ENCODE measurements at places on chromosomes 6 and 20.
A peak's percentile ranks its signal among the peaks of the same experiment; 100 is the strongest.

GRCh38 chr6:83536034-83536646 lies 23.8 kb downstream of the PRSS35 start:
- no peaks in the 10 kb centered on the region for H3K4me1 ChIP-seq
- peak; percentile 43 for DNase-seq
- H3K4me3 ChIP-seq: no peak overlapping the region
- peaks cover 9% of the 10 kb centered on the region for H3K27me3 ChIP-seq
- no peaks in the 10 kb centered on the region for H3K36me3 ChIP-seq

DNA sequence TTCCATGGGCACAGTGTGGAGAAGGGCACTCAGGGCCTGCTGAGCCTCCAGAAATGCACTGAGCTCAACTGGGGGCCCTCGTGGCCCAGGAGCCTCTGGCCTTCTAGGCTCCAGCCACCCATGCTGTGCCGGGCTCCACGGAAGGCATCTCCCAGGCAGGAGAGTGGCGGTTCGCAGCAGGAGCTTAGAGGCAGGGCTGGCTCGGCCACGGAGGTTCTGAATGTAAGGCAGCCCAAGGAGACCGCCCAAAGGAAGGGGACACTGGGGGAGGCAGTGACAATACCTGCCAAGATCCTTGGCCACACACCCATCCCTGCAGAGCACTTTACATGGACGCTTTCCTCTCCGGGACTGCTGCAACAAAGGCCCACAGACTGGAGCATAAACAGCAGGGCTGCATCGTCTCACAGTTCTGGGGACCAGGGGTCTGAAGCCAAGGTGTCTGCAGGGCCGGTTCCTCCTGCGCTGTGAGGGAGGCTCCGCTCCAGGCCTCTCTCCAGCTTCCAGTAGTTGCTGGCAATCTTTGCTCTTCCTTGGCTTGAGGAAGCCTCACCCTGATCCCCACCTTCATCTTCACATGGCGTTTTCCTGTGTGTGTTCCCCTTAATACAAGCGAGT lies 128.2 kb upstream of the CDH4 start:
- no peak overlapping the region for H3K4me3 ChIP-seq
- DNase-seq: no peak
- H3K27me3 ChIP-seq: peaks cover 3% of the 10 kb centered on the region
- H3K27ac ChIP-seq: no peak overlapping the region
- H3K36me3 ChIP-seq: no peaks in the 10 kb centered on the region

- no peak for DNase-seq
- H3K36me3 ChIP-seq: no peaks in the 10 kb centered on the region
- no peak overlapping the region for H3K4me3 ChIP-seq
- H3K27me3 ChIP-seq: peaks cover 9% of the 10 kb centered on the region
- no peaks in the 10 kb centered on the region for H3K4me1 ChIP-seq
- no peak overlapping the region for H3K27ac ChIP-seq
Observed at GRCh38 chr20:56299362-56299761, 50.8 kb downstream of the MC3R start.

DNA sequence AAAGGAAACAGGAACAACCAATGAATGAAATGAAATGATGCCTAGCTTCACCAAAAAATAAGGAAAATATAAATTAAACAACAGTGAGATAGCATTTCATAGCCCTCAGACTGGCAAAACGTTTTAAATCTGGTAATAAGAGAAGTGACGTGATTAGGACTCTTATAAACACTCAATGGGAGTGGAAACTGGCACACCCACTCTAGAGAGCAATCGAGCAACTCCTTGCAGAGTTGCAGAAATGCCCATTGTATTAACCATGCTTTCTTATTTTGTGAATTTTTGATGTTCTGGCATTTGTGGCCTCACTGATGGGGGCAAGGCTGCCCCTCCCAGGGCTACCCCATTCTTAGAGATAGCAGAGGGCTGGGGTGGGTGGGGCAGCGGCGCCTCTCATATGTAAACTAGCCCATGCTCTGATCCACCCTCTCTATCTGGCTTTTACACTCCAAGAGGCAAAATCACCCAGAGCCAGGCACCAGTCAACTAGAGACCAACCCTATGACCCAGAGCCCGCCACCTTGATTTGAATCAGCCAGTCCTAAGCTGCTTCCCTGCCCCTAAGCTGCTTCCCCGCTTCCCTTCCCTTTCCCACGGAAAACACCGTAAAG lies 6.4 kb upstream of the PNPLA1 start:
- H3K27me3 ChIP-seq: peaks cover 5% of the 10 kb centered on the region
- no peaks in the 10 kb centered on the region for H3K4me1 ChIP-seq
- DNase-seq: no peak
- no peak overlapping the region for H3K4me3 ChIP-seq
- H3K36me3 ChIP-seq: no peaks in the 10 kb centered on the region
- no peak overlapping the region for H3K27ac ChIP-seq

DNA sequence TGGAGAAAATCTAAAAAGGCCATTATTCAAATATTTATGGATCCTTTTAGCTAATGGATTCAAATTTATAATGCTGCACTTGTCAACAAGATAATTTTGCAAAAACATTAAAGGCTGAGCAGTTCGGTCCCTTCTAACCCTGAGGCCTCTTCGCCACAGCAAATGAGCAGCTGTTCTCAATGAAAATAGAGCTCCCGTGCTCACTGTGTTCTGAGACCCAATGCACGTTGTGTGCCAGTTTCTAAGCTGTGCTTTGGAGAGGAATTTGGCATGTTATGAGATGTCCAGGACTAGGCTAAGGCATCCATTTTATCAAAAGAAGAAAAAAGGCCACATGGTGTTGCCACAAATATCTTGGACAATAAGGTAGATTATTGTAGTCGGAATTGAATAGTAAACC lies 220.1 kb upstream of the TSHZ2 start:
- no peaks in the 10 kb centered on the region for H3K27me3 ChIP-seq
- no peak overlapping the region for H3K4me3 ChIP-seq
- no peaks in the 10 kb centered on the region for H3K36me3 ChIP-seq

DNA sequence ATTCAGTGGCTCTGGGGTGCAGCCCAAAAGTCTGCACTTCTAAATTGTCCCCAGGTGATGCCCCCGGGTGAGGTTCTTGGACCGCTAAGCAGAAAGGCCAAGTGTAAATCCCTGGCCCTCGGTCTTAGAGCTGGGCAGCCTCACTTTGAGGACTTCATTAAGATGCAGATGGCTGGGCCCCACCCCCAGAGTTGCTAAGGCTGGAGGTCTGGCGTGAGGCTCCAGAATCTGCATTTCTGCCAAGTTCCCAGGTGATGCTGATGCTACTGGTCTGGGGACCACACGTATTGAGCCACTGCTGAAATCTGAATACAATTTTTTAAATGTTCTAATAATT lies 735 bp upstream of the SLC23A2 start:
- no peak overlapping the region for H3K27ac ChIP-seq
- H3K4me1 ChIP-seq: peaks cover 12% of the 10 kb centered on the region
- H3K4me3 ChIP-seq: peak overlapping the region; percentile 75
- no peak for DNase-seq

- no peaks in the 10 kb centered on the region for H3K36me3 ChIP-seq
- H3K4me3 ChIP-seq: no peak overlapping the region
- H3K4me1 ChIP-seq: no peaks in the 10 kb centered on the region
- H3K27ac ChIP-seq: no peak overlapping the region
Observed at GRCh38 chr20:2643708-2644107, 8.7 kb upstream of the NOP56 start.

DNA sequence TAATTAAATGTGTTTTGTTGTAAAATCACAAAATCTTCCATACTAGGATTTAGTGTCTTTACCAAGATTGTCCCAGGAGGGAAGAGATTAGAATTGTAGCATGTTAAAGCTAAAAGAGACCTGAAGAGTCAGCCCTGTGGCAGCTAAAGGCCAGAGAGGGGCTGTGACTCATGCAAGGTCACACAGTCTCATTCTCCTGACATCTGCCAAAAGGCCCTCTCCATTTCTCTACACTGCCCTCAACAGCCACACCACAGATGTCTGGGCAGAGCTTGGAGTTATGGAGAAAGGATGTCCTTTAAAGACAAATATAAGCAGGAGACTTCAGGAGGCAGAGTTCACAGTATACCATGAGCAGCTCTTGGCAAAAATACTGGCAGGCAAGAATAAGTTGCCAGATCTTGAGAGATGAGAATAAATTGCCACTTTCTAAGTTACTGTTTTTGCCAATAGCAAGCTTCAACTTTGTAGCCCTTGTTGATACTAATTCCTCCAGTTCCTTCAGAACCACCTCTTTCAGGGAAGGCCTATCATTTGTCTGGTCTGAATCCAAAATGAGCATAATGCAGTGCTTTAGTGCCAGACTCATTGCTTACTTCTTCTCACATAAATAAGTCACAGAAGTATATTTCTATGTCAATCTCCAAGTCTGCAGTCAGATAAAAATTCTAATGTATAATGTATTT lies 41.7 kb downstream of the AKIRIN2 start:
- H3K4me1 ChIP-seq: no peaks in the 10 kb centered on the region
- DNase-seq: no peak
- no peaks in the 10 kb centered on the region for H3K27me3 ChIP-seq
- no peak overlapping the region for H3K4me3 ChIP-seq

DNA sequence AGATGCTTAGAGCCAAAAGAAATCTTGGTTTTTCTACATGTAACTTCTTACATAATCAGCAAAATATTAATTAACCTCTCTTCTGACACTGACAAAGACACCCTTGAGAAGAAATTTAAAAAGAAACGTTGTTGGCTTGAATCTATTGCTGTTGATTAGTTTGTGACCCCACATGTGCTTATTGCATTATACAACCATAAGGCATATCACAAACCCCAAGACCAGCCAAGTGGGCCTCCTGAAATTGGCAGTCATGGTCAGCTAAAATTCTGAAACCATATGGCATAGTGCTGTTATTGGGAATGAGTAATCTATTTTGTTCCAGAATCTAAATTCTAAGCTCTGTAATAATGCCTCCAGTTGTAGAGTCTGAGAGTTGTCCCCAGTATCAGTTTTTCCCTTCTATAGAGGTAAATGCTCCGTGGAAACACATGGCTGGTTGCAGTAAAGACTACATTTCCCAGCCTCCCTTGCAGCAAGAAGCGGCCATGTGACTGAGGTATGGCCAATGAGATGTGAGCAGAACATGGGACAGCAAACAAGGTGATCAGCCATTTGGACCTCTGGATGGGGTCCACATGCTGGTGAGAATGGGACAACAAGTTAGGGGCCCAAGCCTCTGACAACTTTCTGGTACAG lies 42.3 kb upstream of the PTPN1 start:
- no peak overlapping the region for H3K27ac ChIP-seq
- no peak for DNase-seq
- H3K4me3 ChIP-seq: no peak overlapping the region
- H3K36me3 ChIP-seq: no peaks in the 10 kb centered on the region
- no peaks in the 10 kb centered on the region for H3K27me3 ChIP-seq
- no peaks in the 10 kb centered on the region for H3K4me1 ChIP-seq

DNA sequence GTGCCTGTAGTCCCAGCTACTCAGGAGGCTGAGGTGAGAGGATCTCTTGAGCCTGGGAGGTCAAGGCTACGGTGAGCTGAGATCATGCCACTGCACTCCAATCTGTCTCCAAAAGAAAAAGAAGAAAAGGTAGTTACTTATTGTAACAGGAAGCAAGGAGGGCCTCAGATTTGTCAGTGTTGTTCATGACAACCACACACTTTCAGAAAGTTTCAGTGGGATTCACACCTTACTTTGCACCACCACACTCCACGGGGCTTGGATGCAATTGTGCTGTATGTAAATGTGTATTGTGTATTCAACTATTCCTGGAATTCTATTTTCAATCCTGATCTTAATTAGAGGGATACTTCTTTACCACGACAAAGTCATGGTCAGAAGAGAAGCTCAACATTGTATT lies 142.6 kb downstream of the ELOVL4 start:
- H3K4me3 ChIP-seq: no peak overlapping the region
- no peaks in the 10 kb centered on the region for H3K4me1 ChIP-seq
- no peak for DNase-seq
- H3K27me3 ChIP-seq: no peaks in the 10 kb centered on the region

GRCh38 chr20:10705801-10706459 lies 32.1 kb upstream of the JAG1 start:
- peak overlapping the region; percentile 11 for H3K27ac ChIP-seq
- peaks cover 9% of the 10 kb centered on the region for H3K4me1 ChIP-seq
- DNase-seq: peak; percentile 86
- H3K4me3 ChIP-seq: no peak overlapping the region

DNA sequence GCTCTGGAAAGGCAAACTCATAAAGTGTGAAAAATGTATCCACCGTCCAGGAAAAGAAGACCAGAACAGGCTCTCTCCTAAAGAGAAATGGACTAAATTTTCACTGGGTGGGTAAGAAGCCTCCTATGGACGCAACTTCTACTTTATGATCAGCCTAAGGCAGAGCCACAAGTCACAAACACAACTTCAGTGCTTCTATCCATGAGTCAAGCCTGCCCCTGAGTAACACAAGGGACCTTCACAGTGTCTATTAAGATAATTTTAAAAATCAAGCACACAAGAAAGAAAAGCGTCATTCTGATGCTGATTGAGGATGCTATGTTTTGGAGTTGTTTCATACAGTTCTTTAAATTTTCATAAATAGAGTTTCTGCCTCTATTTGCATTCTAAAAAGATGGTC lies 601.7 kb upstream of the ARID1B start:
- no peak overlapping the region for H3K4me3 ChIP-seq
- no peak for DNase-seq
- H3K36me3 ChIP-seq: no peaks in the 10 kb centered on the region
- 0 out of 2 replicates have a peak overlapping the region, but pooled peaks have one; percentile 2 for H3K27ac ChIP-seq
- H3K4me1 ChIP-seq: no peaks in the 10 kb centered on the region

GRCh38 chr20:52999040-52999439 lies 26.9 kb downstream of the TSHZ2 start:
- no peaks in the 10 kb centered on the region for H3K27me3 ChIP-seq
- no peak overlapping the region for H3K27ac ChIP-seq
- DNase-seq: no peak
- H3K4me3 ChIP-seq: no peak overlapping the region

- H3K36me3 ChIP-seq: no peaks in the 10 kb centered on the region
- H3K4me3 ChIP-seq: no peak overlapping the region
- DNase-seq: no peak
- H3K27me3 ChIP-seq: no peaks in the 10 kb centered on the region
Observed at GRCh38 chr6:4270001-4270400, 134.6 kb upstream of the ECI2 start.

DNA sequence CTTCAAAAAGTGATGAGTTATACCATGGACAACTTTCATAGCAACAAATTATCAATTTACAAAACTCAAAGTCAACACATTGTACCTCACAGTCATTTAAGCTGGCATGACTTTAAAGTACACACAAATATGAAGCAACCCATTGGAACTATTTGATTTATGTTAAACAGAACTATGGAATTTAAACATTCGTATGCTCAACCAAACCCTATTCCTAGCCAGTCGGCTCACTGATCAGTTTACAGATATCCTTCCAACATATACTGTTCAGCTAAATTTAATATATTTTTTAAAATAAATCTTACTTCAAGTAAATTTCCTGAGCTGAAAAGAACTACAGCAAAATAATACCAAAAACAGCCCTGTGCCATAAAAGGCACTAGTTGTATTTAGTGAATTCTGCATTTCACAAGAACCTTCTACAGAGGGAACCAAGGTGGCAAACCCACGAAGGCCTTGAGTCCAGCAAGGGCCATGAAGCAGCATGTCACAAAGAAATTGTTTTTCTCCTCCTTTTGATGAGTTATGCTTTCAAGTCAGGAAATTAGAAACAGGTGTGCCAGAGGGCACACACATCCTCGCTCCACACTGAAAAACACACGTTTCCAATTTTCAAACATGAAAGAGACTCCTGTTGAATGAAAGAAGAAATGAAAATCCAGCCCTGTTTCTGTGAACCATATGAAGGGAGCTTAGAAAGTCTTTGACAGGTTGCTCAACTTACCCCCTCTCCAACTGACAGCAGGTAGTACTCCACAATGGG lies 122.8 kb downstream of the TASP1 start:
- no peak for DNase-seq
- H3K36me3 ChIP-seq: no peaks in the 10 kb centered on the region
- no peak overlapping the region for H3K27ac ChIP-seq
- no peaks in the 10 kb centered on the region for H3K4me1 ChIP-seq
